ENCODE measurements at places on chromosomes 3 and 15.

DNA sequence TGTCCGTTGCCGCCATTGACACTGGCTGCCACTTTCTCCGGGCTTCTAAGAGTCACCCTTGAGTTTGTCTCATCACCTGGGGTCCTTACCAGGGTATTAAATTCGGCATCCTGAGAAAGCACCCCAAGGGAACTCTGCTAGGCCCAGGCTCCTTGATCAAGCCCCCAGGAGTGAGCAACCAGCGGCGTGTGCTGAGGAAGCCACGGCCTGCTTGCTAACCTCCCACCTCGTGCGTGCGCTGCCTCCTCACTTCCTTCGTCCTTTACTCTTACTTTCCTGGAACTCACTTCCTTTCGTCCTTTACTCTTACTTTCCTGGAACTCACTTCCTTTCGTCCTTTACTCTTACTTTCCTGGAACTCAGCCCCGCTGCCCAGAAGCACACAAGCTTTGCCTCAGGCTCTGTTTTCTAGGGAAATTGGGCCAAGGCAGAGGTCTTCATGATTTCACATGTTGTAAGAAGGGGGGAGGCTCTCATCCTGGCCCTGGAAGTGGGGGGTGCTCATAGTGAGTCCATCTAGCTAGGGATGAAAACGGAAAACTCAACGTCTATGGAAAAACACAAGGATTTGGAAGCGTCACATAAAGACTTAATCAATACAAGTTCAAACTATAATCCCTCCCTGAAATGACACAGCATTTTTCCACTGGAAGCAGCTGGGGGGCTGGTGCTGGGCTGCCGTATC is 36.7 kb upstream of the BDH1 start:
- no peak for DNase-seq

- no peak for DNase-seq
Observed at GRCh38 chr3:124776856-124777255, 46.6 kb downstream of the UMPS start.

DNA sequence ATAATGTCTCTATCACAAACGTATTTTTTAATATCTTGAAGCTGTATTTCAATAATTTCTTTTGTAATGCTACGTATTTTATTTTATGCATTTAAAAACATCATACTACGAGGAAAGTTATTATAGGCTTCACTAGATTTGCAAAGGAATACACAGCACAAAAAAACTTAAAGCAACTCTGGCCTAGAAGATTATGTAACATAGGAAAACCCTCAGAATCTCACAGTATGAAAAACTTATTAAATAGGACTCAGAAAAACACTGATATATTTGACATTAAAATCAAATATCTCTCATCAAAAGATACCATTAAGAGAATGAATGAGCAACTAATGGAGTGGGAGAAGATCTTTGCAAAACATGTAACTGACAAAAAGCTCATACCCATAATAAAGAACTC is 63.7 kb downstream of the DMXL2 start:
- no peak for DNase-seq

DNA sequence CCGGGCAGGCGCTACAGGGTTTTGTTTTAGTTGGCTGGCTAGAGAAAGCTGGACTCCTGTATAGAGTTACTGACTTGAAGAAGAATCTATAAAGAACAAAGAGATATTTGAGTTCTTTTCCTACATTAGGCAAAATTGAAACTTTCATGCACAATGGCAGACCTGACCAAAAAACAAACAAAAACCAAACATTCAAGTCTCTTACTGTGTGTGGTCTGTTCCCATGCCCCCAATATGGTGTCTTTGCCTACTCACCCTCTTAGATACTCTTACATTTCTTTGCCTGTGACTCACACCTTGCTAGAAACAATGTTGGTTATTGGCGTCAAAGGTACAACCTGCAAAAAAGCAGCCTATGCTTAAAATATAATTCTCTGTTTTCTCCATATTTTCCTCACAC is 109.5 kb upstream of the TMC3 start:
- no peak for DNase-seq

Measured in Ammon's horn (tissue), 1 donor.